MM.1S (cell line): ENCODE measurements at places on chromosomes 12 and 14.

GRCh38 chr12:112992541-112993398 is 14.5 kb downstream of the OAS2 start:
- H3K27ac ChIP-seq: no peak overlapping the region
- H3K27me3 ChIP-seq: no peaks in the 10 kb centered on the region
- H3K4me1 ChIP-seq: peaks cover 10% of the 10 kb centered on the region
- H3K4me3 ChIP-seq: no peak overlapping the region
- peak; percentile 23 for DNase-seq
- no peaks in the 10 kb centered on the region for H3K36me3 ChIP-seq

DNA sequence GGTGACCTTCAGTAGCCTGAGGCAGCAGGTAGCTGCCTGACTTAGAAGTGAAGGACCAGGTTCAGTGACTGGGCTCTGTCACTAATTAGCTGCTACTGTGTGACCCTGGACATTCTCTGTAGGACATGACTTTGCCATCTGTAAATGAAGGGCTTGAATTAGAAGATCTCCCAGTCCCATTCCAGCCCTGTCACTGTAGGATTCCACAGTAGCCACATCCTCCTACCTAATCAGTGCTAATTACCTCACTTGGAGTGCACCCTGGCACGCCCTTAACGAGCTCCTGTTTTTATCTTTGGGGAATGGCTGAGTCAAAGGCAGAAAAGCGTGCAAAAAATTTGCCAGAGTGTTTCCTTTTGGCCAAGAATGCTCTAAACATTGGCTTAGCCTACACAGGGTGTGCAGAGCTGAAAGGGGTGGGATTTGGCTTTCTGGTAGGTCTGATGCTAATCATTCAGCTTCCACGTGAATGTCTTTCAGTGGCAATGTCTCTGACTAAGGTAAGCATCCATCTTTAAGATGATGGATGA is 6.8 kb downstream of the NTF3 start:
- H3K36me3 ChIP-seq: no peaks in the 10 kb centered on the region
- no peak for DNase-seq
- no peak overlapping the region for H3K4me3 ChIP-seq
- H3K27ac ChIP-seq: no peak overlapping the region
- peaks cover 5% of the 10 kb centered on the region for H3K27me3 ChIP-seq

DNA sequence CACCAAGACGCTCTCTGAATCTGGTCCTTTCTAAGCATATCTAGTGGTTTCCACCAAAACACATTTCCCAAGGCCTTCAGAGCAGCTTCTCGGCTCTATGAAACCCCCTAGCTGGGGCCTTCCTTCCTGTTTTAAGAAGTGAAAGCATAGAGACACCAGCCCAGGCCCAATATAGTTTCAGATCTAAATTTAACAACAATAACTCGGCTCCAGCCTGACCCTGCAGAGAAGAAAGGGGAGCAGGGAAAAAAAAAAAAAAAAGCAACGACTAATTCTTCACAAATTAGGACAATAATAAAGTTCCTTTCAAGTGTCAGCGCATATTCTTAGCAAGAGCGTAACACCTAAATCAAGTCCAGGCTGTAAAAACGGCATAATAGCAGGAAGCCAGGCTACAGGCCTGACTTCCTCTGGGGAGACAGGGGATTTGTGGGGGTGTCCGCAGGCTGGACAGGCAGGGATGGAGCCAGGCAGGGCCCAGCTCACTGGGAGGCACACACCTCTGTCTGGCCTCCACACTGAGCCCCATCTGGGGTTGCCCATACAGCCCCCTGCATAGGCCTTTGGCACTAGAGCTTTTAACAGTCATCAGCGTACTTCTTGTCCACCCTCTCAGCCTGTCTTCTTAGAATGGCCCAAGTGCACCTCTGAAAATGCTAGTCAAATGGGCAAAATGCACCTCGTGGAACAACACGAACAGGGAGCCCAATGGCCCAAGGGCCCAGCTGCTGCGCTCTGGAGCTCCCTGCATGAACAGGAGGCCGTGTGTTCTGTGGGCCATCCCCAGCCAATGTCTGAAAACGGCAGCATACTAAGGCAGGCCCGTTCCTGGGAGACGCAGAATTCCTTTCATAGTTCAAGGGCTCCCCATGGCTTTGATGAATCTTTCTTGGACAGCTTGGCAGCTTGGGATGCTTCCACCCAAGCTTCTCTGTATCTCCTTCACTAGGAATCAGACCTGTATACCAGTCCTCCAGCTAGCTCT is 772.9 kb downstream of the MED13L start:
- no peak overlapping the region for H3K4me3 ChIP-seq
- no peaks in the 10 kb centered on the region for H3K36me3 ChIP-seq
- H3K27ac ChIP-seq: no peak overlapping the region
- peaks cover 6% of the 10 kb centered on the region for H3K4me1 ChIP-seq
- H3K27me3 ChIP-seq: peaks cover 37% of the 10 kb centered on the region

- H3K36me3 ChIP-seq: no peaks in the 10 kb centered on the region
- no peak overlapping the region for H3K27ac ChIP-seq
- no peaks in the 10 kb centered on the region for H3K27me3 ChIP-seq
Observed at GRCh38 chr14:54650331-54650958, 83.5 kb downstream of the SAMD4A start.
